ENCODE measurements at places on chromosomes 1 and 21.

GRCh38 chr1:59103457-59103856 is 193.4 kb upstream of the FGGY start:
- DNase-seq, result no peak

GRCh38 chr1:210132582-210132981 is 100.0 kb upstream of the SERTAD4 start:
- no peak for DNase-seq

GRCh38 chr1:12063141-12064072 is at the start of gene TNFRSF8:
Gene TNFRSF8, plus strand, starts transcription at chr1:12063303. Its CDS starts 296 bp downstream, at chr1:12063599.
- no peak for DNase-seq

DNA sequence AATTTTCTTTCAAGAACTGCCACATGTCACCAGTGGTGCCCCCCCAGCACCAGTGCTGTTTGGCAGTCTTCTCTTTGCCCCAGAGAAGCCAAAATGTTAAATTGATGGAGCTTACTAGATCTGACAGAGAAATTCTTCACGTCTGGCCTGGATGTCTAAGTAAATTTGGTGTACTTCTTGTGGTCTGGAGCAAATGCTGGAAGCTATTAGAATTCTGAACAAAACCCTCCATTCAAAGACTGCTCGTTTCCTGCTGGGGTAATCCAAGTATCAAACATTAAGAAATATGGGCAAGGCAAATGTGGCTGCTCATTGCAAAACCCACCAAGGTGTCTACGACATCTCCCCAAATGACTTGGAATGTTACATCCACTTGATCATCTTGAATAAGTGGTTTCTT is 92.3 kb downstream of the ROR1 start:
- DNase-seq, result no peak

DNA sequence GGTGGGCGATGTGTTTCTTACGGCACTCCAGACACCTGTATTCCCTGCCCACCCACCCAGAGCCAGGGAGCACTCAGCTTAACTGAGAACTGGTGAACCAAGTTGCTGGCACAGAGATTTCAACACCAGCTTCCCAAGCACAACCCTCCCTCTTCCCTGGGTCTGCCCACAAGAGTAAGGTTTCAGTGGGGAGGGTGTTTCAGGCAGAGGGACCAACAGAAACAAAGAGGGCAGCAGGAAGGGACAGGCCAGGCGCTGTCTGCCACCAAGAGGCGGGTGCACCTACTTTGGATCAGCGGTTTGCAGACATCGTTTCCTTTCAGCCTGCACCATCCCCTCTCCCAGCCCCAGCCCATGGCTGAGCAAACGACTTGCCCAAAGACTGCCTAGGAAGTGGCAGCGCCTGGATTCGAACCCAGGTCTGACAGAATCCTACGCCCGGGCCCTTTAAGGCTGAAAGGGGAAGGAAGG is 21.9 kb upstream of the ALDH4A1 start:
- no peak for DNase-seq

DNA sequence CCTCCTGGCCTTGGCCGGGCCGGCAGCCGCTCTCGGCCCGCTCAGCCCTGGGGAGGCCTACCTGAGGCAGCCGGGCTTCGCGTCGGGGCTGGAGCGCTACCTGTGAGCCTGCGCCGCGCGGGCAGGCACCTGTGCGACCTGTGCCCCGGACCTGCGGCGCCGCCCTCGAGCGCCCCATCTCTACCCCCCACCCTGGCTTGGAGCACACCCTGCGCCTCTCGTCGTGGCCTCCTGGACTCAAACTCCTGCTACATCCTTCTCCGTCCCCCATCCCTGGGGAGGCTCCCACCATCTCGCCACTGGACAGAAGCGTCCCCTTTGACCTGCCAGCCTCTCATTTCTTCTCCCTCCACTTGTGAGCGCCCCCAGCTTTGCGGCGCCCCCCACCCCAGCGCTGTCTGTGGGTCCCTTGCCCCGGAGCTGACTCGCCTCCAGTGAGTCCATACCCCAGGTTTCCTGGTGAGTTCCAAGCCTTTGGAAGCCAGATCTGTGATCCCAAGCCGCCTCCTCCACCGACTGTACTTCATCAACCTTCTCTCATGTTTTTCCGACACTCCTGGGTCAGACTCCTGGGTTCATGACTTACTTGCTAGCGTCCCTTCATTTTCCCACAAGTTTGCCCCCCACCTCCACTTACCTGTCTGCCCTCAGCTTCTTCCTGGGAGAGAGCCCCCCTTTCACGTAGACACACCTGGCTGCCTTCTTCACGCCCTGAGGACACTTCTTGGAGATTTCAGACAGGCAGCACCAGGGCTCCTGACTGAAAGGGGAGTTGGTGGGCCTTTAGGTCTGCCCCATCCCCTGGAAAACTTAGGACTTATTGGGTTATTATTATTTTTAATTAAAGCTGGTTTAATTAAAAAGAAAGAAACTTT is 1.3 kb downstream of the FOXE3 start:
- DNase-seq, result no peak

GRCh38 chr1:3070309-3070643 is 1.3 kb downstream of the PRDM16 start:
- DNase-seq, result no peak

DNA sequence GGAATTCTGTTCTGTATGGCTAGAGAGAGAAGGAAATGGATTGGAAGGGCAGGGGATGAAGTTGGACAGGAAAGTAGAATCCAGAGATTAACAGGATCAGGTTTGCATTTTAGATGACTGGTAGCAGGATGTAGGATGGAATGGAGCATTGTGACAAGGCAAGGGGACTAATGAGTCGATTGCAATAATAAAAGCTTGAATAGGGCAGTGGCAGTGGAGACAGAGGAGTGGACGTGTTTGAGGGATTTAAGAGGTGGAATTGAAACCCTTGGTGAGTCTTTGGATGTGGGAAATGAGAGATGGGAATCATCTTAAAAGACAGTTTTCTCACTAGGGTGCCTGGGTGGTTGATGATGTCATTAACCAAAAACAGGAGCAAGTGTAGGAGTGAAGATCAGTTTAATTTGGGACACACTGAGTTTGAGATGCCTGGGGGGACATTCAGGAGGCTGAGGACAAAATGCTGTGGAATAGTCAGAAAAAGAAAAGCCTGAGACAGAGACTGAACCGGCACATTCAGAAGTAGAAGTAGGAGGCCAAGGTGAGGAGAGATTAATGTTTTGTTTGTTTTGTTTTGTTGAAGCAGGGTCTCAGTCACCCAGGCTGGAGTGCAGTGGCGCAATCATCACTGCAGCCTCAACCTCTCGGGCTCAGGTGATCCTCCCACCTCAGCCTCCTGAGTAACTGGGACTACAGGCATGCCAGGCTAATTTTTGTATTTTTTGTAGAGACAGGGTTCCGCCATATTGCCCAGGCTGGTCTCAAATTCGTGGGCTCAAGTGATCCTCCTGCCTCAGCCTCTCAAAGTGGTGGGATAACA is 29.1 kb upstream of the C1orf146 start:
- DNase-seq, result no peak

- no peak for DNase-seq
Observed at GRCh38 chr1:78501203-78501602, 10.4 kb downstream of the PTGFR start.

DNA sequence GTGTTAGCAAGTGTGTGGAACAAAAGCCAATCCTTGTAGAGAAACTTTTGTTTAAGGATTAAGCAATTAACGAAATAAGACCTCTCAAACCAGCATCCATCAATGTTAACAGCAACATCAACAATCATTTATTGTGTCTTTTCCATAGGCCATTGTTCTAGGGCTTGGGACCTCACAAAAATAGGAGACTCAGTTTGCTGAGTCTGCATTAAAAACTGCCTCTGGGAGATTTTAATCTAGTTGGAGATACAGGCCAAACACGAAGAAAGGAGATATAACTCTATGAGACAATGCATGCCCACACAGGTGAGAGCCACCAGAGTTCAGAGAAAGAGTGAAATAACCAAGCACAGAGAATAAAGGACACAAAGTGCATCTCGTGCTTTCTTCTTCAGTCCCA is 14.4 kb upstream of the SELP start:
- DNase-seq, result no peak

- no peak for DNase-seq
Observed at GRCh38 chr1:20093940-20094391, 24.0 kb downstream of the PLA2G5 start.

DNA sequence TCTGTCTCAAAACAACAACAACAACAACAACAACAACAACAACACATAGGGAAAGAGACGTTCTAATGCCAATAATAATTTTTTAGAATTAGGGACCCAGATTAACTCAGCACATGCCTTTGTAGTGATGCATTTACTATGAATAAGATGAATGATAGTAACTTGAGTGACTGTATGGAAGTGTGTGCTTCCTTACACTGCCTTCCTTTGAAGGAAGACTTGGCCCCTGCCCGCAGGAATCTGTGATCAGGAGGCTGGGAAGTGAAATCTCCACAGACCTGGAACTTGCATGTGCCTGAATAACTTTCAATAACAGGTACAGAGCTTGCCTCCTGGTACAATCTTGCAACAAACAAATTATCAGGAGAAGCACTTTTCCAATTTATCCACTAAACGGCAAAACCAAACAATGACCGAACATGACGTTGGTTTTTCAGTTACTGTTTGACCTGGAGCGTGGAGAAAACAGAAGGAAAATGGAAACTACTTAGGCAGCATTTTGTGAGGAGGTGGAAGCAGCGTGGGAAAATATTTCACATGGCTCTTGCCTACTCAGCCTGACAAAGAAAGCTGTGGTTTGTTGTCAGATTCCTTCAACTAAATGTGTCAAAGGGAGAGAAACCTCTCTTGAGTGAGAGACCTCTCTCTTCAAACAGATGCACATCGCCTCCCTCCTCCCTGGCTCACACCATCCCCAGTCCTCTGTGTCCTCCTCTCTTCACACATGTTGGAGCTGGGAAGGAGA is 10.1 kb upstream of the ABCA4 start:
- no peak for DNase-seq

DNA sequence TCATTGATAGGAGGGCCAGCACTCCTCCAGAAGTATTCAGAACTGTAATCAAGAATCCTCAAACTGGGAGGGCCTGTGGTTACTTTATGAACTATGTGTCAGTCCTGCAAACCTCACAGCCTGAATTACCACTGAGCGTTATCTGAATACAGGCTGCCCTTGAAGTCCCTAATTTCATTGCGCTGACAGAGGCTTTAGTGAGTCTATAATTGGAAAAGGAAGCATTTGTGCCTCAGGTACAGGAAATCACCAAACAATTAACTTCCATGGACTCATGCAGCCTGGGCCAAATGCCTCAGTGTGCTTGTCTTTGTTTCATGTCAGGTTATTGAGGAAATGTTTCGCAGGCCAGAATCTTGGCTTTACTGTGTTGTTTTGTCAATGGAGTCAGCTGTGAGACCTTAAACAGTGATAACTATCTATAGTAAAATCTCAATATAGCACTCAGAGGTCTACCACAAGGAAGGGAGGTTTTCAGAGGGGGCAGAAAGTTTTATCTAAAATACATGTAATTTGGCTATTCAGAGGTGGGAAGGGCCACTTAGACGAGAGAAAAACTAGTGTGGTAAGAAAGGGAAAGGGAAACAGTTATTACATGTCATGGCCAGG is 32.9 kb upstream of the DOCK7 start:
- peak; percentile 30 for DNase-seq

DNA sequence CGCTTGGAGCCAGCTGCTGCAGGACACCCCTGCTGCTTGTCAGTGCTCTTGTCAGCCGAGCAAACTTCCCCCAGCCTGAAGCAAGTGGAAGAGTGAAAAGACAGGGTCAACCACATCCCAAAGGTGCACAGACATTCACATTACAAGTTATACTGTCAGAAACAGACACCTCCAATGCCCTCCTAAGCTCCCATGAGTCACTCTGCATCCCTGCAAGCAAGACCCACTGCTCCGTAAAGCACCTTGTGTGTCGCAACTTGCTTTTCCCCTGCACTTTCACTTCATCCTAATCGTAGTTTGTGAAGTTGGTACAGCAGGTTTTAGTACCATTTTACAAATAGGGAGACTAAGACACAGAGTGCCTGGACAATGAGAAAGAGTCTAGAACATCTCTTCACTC is 51.1 kb downstream of the KCNH1 start:
- no peak for DNase-seq

GRCh38 chr1:50318428-50318827 is 104.8 kb downstream of the DMRTA2 start:
- no peak for DNase-seq

GRCh38 chr1:194331758-194332157 is 1145.3 kb upstream of the B3GALT2 start:
- no peak for DNase-seq

GRCh38 chr1:161999301-162000052 is 24.2 kb downstream of the OLFML2B start:
- no peak for DNase-seq

- no peak for DNase-seq
Observed at GRCh38 chr1:19310720-19311502, 1.0 kb downstream of the AKR7A2 start.

DNA sequence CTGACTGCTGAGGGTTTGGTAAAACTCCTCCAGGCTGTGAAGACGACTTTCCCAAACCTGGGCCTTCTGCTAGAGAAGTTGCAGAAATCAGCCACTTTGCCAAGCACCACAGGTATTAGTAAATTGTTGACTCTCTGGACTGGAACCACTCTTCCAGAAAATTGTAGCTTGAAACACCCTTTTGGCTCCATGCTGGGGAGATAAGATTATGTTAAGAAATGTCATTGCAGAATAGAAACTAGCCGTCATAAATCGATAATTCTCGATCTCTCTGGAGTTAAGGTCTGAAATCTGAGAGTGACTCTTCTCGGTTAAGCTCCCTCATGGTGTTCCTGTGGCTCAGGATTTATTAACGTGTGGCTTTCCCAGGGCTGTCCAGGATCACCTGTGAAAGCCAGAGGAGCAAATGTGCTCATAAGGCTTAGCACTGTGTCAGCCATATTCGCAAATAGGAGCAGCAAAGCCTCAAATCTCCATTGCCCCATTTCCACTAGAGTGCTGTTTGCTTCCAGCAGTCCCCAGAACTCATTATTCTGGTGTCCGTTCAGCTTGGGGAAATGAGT is 54.6 kb downstream of the ZBTB40 start:
- no peak for DNase-seq
